ENCODE measurements at places on chromosomes 11 and 22.
A peak's percentile ranks its signal among the peaks of the same experiment; 100 is the strongest.

DNA sequence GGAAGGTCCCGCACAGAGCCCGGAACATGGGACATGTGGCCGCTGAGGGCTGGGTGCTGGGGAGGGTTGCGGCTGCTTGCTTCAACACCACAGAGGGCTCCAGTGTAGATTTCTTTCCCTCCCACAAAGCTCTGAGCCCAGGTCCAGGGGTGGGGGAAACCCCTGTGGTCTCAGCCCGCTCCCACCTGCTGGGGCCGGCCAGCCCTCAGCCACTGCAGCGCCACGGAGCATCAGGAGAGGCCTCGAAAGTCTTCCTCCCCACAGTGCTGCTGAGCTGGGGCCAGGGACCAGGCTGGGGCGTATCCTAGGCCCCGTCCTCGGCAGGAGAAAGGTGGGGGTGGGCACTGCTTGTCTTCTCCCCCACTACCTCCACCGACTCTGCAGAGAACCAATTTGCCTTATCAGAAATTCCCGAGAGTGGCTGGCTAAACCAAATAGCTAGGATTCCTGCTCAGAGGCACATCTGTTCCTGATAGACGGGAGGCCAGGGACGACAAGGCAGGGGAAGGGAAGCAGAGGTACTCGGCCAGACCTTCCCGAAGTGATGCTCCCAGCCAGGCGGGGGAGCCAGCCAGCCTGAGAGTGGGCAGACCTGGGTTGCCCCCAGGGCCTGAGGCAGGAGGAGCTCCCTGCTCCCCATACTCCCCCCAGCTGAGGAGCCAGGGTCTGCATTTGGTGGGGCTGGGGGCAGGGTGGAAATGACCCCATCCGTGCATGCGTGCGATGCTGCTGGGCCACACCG is 18.7 kb downstream of the IGF2 start:
- no peak for DNase-seq

DNA sequence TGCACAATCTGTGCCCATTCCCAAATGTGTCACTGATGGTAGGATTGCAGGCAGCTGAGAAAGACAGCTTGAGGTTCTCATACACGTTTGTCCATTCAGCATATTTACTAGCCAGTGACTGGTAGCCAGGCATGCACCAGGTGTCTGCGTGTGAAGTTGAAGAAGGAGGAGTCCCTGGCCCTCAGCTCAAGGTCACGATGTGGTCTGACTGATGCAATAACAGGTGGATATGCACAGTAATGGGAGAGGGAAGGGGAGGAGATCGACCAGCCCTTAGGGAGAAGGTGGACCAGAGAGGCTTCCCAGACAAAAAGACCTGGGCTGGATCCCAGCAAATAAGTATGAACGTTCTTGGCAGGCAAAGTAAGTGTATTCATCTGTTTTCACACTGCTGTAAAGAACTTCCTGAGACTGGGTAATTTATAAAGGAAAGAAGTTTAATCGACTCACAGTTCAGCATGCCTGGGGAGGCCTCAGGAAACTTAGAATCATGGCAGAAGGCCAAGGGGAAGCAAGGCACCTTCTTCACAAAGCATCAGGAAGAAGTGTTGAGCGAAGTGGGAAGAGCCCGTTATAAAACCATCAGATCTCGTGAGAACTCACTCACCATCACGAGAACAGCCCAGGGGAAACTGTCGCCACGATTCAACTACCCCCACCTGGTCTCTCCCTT is 96.0 kb downstream of the MN1 start:
- no peak for DNase-seq

DNA sequence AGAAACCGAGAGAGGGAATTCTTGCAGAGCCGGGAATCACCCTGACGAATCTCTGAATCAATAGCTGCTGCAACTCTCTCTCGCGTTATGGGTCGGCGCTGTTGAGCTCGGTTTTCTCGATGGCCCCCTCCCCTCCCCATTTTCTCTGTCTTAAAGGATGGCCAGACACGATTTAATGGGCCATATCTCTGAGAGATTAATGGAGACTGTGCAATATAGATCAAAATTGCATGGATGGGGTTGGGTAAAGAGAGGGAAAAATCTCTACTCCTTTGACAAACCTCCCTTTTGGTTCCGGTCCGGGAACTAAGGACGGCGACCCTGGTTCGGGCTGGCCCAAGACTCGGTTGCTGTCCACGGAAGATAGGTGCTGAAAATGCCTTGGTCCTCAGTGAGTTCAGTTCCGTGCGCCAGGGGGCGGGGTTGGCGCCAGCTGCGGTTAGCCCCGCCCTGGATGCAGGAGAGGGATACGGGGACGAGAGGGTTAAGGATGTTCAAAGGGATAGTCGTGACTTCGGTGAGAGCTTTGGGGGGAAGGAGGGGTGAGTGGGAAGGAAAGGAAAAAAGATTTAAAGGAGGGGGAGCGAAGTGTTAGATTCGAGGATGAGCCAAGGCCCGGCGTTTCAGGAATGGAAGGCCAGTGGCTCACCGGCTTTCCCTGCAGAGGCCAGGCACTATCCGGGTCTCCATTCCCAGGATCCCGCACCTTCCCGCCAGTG is 103.6 kb upstream of the HSD17B12 start:
- no peak for DNase-seq

- DNase-seq = no peak
Observed at GRCh38 chr22:42365111-42365865, 66.9 kb downstream of the NFAM1 start.

GRCh38 chr11:129259931-129260348 is 67.8 kb upstream of the ARHGAP32 start:
- DNase-seq = no peak

- DNase-seq = no peak
Observed at GRCh38 chr11:10023212-10023611, 270.8 kb downstream of the SBF2 start.

GRCh38 chr22:37403267-37403960 is 23.9 kb downstream of the ELFN2 start:
- no peak for DNase-seq

- DNase-seq = no peak
Observed at GRCh38 chr22:19674129-19674928, 40.0 kb upstream of the SEPTIN5 start.

- DNase-seq = no peak
Observed at GRCh38 chr22:44971651-44972362, 38.0 kb downstream of the PHF21B start.

DNA sequence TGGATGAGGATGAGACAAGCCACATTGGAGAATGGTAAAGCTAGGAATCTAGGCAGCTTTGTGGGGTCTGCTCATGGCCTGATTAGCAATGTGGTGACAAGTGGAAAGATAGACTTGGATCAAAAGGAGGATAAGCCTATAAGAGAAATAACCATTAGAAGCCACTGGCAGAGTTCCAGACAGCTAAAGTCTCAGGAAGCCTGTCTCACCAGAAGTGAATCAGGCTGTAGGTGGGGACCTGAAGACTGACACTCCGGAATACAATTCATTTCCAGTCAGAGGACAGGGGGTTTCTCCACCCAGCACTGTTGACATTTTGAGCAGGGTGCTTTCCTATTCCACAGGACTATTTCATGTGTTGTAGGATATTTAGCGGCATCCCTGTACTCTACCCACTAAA is 129.7 kb downstream of the ARHGAP42 start:
- DNase-seq = no peak

DNA sequence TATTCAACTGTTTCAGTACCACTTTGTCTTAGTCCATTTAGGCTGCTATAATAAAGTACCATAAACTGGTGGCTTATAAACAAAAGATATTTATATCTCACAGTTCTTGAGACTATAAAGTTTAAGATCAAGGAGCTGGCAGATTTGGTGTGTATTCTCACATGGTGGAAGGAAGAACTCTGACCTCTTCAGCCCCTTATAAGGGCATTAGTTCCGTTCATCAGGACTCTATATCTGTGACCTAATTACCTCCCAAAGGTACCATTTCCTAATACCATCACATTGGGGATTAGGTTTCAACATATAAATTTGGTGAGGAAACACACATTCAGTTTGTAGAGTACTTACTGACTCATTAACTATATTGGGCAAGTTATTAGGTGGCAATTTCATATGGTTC is 10.7 kb upstream of the ARL14EP start:
- no peak for DNase-seq

DNA sequence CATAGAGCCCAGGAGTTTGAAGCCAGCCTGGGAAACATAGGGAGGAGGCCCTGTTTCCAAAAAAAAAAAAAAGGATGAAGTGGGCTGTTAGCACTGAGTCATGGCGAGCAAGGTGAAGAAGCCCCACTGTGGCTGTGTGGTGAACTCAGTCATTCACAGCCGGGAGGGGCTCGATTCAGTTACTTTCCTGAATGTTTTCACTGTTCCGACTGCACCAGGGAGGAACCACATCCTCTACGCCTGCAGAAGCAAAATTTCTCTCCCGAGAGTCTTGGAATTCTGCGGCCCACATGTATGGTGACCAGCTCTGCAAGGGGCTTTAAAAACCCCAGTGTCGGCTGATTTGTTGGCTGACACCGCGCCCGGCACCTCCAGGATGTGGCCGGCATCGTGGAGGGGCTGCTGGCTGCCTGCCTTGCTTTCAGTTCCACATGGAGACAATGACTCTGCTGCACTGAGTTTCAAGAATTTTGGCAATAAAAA is 27.8 kb upstream of the GRAMD4 start:
- DNase-seq = peak; percentile 34

GRCh38 chr11:2428322-2428795 is 16.0 kb downstream of the TRPM5 start:
- peak; percentile 89 for DNase-seq

GRCh38 chr22:44497218-44497904 is 672 bp downstream of the RTL6 start:
- no peak for DNase-seq

GRCh38 chr22:50101870-50102565 is 12.2 kb downstream of the MOV10L1 start:
- DNase-seq = no peak

DNA sequence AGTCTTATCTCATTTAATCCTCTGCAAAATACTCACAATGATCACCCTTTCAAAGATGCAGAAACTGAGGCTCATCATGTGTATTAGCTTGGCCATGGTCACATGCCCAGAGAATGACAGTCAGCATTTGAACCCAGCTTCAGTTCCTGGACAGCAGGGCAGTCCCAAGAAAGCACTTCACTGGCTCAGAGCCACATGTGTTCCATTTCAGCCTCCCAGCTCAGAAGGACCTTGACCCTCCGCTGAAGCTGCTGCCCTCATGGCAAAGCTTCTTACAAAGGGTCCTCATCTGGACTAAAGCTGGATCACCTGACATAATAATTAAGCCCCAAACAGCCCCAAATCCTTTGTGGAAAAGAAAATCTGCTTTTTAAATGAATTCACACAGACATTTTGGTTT is 37.0 kb downstream of the TENM4 start:
- no peak for DNase-seq

DNA sequence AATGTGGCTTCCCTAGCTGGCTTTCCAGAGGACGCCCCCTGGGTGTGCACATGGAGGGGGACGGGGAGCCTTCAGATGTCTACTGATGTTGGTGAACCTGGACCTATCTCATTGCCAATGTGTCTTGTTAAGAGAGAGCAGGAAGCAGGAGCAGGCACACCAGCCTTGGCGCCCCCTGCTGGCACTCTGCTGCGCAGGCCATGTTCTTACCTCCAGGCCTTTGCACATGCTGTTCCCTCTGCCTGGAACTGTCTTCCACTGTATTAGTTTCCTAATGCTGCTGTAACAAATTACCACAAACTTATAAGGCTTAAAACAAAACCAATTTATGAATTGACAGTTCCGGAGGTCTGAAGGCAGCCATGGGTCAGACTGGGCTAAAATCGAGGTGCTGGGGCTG is 23.6 kb upstream of the MN1 start:
- DNase-seq = peak; percentile 7

- no peak for DNase-seq
Observed at GRCh38 chr11:100791103-100791502, 104.0 kb downstream of the ARHGAP42 start.
